NCI-H2171 (cell line): ENCODE measurements at places on chromosomes 12 and 14.

DNA sequence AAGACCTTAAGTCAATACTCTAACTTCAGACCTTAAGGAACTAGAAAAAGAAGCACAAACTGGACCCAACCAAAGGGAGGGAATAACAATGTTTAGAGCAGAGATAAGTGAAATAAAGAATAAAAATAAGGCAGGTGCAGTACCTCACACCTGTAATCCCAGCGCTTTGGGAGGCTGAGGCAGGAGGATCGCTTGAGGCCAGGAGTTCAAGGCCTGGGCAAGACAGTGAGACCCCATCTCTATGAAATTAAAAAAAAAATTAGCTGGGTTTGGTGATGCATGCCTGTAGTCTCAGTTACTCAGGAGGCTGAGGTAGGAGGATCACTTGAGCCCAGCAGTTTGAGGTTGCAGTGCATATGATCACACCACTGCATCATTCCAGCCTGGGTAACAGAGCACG, 9.1 kb downstream of the TFCP2 start:
- DNase-seq, result no peak

- DNase-seq, result peak; percentile 24
Measured at GRCh38 chr14:56224229-56224628, 106.0 kb downstream of the PELI2 start.

- peak; percentile 75 for DNase-seq
Measured at GRCh38 chr14:98599082-98599481, 672.9 kb downstream of the BCL11B start.

DNA sequence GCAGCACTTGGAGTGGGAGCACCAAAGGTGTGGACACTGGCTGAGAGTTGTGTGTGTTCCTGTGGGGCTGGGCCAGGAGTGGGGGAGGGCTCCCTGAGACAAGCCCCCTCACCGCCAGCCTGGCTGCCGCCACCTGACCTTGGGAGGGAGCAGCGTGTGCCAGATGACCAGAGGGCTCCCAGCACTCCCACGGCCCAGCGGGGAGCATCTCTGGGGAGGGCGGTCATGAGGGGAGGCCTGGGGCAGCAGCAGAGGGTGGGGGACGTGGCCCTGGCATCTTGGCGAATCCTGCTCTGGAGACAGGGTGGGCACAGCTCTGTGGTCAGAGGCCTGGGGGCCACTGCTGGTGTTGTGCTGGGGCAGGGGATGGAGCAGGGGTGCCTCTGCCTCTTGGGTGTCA, 10.7 kb downstream of the CEP170B start:
- no peak for DNase-seq

GRCh38 chr14:47277703-47278102, 397.7 kb downstream of the MDGA2 start:
- DNase-seq, result no peak

GRCh38 chr12:8903646-8904045, 10.7 kb upstream of the PHC1 start:
- DNase-seq, result no peak

DNA sequence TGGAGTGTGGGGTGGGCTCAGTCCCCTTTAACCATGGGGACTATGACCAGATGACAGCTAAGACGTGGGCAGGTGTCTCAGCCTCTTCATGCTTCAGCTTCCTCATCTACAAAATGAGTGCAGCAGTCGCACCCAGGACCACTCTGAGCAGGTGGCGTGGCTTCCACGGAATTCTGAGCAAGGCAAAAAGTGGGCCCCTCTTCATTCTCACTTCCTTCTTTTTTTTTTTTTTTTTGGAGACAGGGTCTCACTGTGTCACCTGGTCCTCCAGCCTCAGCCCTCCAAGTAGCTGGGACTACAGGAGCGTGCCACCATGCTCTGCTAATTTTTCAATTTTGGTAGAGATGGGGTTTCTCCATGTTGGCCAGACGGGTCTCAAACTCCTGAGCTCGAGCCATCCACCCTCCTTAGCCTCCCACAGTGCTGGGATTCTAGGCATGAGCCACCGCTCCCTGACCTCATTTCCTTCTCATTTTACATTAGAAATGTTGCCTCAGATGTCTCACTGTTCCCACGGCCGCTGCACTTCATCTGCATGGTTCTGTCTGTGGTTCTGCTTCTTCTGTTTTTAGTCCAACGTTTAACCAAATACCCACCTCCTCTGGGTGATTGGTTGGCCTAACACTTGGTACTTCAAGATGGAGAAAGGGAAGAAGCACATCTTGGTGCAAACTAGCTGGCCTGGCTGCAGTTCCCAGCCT, 41.3 kb upstream of the BCL7A start:
- no peak for DNase-seq

- DNase-seq, result no peak
Measured at GRCh38 chr14:30921305-30921704, 46.9 kb downstream of the COCH start.

DNA sequence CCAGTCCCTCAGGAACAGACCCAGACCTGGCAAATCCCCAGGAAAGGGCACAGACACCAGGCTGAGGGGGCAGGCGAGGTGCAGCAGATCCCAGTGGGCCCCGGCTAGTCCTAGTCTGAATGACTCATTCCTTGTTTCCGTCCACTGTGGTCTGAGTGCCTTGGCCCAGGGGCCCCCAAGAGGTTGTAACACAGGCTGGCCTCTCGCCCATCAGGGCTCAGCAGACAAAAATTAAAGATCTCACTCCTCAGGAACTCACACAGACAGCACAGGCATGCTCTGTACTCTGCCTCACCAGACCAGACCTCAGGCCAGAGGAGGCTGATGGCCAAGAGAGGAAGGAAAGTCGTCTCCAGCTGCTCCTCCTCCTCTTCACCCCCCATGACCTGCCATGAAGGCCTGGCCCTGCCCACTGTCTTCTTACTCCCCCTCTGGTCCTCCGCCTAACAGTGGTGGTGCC, 7.7 kb upstream of the LTBP2 start:
- DNase-seq, result no peak

GRCh38 chr14:53646925-53647324, 309.7 kb downstream of the BMP4 start:
- no peak for DNase-seq

DNA sequence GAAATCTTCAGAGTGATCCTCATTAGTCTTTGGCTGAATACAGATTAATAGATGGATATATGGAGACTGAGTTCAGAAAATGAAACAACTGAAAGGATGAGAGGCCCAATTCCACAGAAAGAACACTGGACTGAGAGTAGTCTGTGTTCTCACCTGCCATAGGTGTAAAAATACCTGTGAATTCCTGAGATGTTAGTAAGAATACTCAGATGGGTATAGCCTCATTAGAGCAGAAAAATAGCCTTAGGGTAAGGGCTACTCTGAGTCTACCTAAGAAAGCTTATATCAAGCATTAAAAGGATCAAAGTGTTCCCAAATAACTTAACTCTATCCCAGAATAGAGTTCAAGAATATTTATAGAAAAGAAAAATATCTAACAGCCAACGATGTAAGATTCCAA, 1510.3 kb upstream of the SEL1L start:
- no peak for DNase-seq

GRCh38 chr14:92753250-92753649, 4.8 kb upstream of the LGMN start:
- no peak for DNase-seq

GRCh38 chr14:73381380-73382013, 76.8 kb downstream of the NUMB start:
- no peak for DNase-seq

DNA sequence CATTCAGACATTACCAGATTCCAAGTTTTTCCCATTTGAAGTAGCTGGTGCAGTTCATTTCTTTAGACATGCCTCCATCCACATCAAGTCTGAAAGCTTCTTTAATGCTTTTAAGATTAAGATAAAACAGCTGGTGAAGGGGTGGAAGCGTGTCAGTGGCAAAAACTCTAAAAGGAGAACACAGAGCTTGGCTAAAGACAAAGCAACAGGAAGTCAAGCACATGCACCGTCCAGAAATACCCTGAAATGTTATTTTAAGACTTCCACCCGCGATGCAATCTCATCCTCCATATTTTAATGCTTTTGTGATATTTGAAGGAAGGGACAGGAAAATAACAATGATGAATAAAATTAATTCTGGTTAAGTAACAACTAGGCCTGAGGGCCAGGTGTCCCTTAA, 31.8 kb downstream of the PPM1H start:
- no peak for DNase-seq

DNA sequence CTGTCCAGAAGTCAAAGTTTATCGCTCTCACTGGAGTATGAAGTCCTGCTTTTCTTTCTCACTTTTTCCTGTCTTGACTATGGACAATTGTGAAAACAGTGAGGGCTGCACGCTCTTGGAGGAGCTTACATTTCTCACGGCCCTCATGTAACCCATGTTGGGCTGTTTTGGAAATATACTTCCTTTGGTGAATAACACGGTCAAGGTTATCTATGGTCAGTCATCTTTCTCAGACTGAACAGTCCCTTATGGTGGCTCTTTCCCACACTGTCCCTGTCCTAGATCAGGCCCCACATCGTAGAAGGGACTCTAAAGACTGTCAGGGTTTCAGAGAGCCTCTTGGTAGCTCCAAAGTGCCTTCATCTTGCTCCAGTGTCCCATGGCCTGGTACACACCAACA, 7.2 kb downstream of the CCDC92 start:
- no peak for DNase-seq

GRCh38 chr14:90454041-90455000, 57.5 kb downstream of the CALM1 start:
- DNase-seq, result peak; percentile 85

GRCh38 chr12:130920119-130920703, 33.5 kb upstream of the ADGRD1 start:
- DNase-seq, result no peak

- DNase-seq, result peak; percentile 19
Measured at GRCh38 chr12:76878099-76878898, 520 bp downstream of the CSRP2 start.

GRCh38 chr12:6929466-6930452, 2.0 kb downstream of the ATN1 start:
- no peak for DNase-seq

DNA sequence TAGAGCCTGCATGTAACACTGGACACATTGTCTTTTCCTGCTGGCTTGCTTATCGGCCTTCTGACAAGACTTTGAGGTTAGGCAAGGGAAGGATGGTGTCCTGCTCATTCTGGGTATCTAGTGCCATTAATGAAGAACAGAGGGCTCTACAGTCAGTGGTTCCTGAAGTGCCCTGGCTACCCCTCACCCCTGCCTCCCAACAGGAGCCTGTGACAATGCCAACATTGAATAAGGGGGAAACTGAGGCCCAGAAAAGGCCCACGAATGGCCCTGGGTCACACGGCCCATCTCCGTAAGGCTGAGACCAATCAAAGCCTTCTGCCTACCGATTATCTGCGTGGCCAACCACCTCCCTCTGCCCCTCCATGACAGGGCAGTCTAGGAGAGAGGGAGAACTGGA, 2.1 kb downstream of the IFI27L2 start:
- no peak for DNase-seq

DNA sequence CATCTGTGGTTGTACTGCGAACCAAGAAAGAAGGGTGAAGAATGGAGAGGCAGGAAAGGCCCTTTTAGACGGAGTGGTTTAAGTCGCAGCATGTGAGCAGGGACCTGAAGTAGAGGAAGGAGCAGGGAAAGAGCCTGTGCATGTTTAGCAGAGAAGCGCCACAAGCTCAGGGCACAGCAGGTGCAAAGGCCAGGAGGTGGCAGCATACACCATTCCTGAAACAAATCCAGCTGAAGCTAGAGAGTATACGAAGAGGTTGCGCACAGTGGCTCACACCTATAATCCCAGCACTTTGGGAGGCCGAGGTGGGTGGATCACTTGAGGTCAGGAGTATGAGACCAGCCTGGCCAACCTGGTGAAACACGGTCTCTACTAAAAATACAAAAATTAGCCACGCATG, 49.9 kb downstream of the HELB start:
- DNase-seq, result no peak

DNA sequence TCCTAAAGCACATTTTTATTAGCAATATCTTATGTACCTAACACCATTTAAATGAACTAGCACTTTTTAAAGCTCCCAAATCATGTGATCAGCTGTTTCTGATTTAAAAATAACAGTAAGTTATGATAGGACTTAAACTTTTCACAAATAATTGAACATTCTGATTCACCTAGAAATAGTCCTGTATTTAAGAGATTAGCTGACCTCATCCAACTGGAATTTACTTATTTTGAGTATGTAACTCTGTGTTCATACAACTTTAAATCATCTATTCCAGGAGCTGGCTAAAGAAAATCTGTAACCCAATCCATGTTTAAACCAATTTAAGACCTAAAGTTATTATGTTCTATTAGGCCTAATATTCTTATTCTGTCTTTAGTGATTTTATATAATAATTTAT, 184.3 kb downstream of the CCDC91 start:
- no peak for DNase-seq

DNA sequence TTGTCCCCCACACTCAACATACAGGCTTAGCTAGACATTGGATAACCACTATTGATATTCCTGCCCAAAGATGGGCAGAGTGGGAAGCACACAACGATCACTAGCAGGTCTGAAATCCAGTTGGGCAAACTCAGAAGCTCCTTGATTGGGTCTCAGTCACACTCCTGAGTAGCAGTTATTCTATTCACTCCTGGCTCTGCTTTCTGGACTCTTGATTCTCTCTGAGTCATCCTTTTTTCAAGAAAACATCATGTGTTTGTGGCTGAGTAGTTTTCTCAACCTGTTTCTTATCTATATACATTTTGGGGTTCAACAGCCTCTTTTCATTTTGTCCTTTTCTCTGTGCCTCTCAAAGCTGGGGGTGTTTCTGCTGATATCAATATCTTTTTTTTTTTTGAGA, 46.0 kb upstream of the MANSC4 start:
- DNase-seq, result no peak

- DNase-seq, result no peak
Measured at GRCh38 chr14:97283841-97284240, 486.7 kb downstream of the VRK1 start.

DNA sequence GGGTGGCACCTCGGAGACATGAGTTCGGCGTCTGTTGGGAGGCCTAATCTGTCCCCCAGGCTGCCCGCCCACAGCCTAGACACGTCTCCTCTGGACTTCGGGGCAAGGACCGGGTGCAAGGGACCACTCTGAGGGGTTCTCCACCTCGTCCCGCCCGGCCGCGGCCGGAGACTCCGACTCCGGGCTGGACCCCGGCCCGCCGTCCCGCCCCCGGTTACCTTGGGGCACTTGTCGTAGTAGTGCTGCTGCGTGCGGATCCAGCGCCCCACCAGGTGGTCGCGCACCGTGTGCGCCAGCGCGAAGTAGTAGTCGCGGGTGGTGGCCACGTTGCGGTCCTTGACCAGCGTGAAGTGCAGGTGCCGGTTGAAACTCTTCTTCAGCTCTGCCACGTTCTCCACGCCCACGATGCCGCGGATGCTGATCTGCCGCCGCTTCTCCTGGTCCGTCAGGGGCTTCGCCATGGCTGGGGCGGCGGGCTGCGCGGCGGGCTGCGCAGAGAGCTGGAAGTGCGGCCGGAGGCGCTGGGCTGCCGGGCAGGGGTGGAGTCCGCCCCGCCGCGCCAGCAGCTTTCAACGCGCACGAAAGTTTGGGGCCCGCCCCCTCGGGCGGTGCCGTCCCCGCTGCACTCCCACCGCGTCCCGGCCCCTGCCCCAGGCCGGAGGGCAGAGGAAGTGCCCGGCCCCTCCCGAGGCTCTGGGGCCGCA, at the start of gene PYGL:
Gene PYGL, minus strand, starts transcription at position 541 of the 704 bp plus-strand sequence. Its CDS starts 80 bp downstream, at position 461.
- DNase-seq, result peak; percentile 2

GRCh38 chr14:79293482-79294177, 917.7 kb downstream of the DIO2 start:
- DNase-seq, result peak; percentile 29
